Activated CD8-positive, alpha-beta memory T cell treated with anti-CD3 and anti-CD28 coated beads for 1 hour (primary cell): ENCODE measurements at places on chromosomes 5 and 9.

DNA sequence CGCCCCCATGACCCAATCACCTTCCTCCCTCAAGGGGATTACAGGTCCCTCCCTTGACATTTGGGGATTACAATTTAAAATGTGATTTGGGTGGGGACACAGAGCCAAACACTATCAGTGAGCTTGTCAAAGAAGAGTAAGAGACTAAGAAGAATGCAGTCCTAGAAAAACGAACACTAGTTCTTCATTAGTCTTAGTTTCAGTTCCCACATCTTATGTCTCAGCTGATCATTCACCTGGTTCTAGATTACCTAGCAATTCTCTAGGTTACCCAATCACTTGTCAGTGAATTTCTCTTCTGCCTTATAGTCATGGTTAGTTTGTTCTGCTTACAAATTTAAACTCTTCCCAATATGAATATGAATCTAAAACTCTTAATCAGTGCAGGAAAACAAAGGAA lies 251.5 kb downstream of the COX7C start:
- no peak for DNase-seq

DNA sequence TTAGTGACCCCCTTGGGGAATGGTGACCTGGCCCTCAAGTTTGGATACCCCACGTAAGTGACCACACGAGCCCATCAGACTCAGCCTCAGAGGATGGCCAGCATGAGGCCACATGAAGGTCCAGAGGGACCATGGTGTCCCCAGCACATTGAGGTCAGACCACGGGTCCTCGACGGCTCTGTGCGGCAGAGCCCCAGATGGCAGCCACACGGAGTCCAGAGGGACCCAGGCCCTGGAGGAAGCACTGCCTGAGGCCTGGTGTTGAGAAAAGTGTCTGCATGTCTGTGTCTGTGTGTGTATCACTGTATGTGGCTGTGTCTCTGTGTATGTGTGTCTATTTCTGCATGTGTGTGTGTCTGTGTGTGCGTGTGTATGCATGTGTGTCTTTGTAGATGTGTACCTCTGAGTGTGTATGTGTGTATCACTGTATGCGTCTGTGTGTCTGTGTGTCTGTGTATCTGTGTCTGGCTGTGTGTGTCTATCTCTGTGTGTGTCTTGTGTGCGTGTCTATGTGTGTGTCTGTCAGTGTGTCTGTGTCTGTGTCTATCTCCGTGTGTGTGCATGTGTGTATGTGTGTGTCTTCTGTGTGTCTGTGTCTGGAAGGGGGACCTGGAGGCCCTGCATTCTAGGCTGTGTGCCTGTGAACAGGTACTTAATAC lies 992 bp downstream of the LCNL1 start:
- DNase-seq = no peak

DNA sequence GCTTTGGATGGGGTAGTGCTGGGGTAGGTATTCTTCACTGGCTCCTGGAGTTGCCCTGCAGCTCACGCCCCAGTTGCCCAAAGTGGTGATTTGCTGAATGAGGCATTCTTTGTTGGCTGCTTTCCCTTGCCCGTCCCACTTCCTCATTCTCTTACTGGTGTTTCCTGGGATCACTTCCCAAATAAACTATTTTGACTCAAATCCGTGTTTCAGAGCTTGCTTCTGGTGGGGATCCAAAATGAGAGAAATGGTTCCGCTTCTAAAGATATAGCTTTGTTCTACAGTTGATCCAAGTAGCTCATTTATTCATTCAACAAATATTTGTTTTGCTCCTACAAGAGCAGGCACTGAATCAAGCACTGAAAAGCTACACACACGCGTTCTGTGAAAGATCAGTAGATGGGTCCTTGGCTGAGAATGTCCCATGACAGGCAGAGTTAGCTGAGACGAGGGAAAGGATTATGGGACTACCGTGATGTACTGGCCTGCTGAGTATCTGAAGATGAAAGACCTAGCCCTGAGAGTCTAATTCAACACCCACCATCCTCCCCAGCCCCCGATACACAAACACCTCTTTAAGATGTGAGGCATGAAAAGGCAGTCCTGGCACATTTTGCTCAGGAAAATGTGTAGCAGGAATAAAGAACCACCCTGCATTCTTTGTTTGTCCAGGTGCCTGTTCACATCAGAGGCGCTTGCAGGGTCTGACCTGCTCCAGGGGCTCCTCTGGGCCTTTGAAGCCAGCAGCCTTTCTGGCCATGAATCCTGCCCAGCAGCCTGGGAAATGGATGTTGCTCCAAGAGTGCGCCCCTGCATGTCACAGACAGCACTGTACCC lies 143.1 kb upstream of the RANBP3L start:
- no peak for DNase-seq

- DNase-seq = no peak
These were observed 49.9 kb downstream of the USP20 start for GRCh38 chr9:129885018-129885669.

DNA sequence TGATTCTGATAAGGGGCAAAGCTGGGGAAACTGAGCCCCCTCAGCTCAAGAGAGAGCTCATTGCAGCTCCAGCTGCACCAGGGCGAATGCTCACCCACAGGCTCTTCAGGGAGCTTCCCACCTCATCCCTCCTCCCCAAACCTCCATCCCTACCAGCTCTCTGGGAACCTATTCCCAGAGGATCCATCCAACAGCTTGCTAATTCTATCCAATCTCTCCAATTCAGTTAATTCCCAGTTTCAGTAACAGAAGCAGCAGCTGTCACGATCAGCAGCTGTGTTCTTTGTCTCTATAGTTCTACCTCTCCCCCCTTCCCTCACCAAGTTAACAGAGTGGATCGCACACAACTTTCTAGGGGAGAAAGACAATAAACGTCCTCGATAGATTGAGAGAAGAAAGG lies 135.5 kb upstream of the EFNA5 start:
- no peak for DNase-seq

DNA sequence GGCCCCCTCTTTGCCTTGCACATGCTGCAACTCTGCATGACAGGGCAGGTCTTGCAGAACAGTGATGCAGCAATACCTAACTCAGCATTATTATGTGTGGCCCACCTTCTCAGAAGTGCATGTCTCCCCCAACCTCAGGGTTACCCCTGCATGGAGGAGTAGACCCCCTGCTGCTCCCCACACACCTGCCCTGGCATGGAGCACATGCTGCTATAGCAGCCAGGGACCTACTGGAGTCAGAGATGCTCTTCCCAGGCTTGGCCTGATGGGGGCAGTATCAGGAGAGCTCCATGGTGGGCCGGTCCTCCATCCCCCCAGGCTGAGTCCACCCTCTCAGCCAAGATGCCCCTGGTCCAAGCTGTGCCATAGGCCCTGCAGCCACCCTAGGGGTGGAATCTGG lies 13.2 kb upstream of the BOD1 start:
- no peak for DNase-seq

- no peak for DNase-seq
These were observed 423 bp downstream of the IPPK start for GRCh38 chr9:92669527-92669889.

GRCh38 chr5:91374893-91375520 lies 8.1 kb downstream of the ARRDC3 start:
- no peak for DNase-seq
